ENCODE measurements at places on chromosomes 12 and 14. TPM values are rescaled to one million over a fixed set of nuclear protein-coding genes. Genes with fewer than 3 reads are reported as not detected.

The CRACR2A gene
- 6.5 TPM for total RNA-seq

The PRPH gene
- total RNA-seq, result not detected

The FAIM2 gene
- 1.7 TPM for total RNA-seq

The RPL10L gene
- not detected for total RNA-seq

The PIWIL1 gene
- total RNA-seq, result not detected

All from left lung (tissue), 14 donors.